NCI-H1694 treated with DMSO at 0.1 percent for 48 hours (cell line): ENCODE measurements at places on chromosomes 5 and 9.
A peak's percentile ranks its signal among the peaks of the same experiment; 100 is the strongest.

GRCh38 chr9:120366644-120367019 is 213.3 kb downstream of the CDK5RAP2 start:
- no peak for DNase-seq

DNA sequence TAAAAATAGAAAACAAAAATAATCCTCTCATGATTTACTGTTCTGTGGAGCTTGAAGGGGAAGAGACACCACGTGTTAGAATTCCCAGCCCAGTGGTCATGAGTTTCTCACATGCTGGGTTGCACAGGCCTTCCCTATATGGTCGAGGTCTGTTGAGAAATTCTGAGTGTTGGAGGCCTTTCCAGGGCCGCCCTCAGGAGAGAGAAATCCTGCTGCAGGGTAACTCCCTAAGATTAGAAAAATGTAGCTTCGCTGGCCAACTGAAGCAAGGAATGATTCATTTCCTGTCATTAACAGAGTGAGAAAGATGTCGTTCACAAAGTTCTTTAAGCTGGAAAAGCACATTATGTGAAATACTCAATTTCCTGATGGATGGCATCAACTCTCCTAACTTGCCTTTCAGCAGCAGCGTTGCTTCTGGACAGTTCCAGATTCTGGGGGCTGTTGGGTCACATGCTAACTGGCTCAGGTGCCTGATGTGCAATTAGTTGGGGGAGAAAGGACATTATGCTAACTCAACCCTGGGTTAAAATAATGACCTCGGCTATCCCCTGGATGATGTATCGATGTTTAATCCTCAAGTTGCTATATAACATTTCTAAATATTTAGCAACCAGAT is 104.8 kb upstream of the CD180 start:
- DNase-seq: no peak

GRCh38 chr5:140926443-140927227 is 536 bp downstream of the PCDHAC1 start:
- peak; percentile 75 for DNase-seq

- peak; percentile 95 for DNase-seq
These were observed 174.1 kb downstream of the PRELID2 start for GRCh38 chr5:145660897-145661640.

DNA sequence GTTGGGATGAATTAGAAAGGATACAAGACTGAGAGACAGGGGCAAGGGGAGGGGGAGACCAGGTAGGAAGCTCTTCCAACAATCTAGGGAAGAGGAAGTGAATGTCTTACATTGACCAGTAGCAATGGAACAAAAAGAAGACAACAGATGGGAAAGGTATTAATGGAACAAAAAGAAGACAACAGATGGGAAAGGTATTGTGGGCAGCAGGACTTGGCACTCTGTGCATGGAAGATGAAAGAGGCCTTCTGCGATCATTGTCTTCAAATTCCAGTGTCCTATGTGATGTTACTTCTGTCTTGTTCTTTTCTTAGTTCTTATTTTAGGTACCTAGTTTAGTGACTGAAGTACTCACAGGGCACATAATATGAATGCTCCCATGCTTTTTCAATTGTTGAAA is 161.8 kb downstream of the PALM2AKAP2 start:
- no peak for DNase-seq

- no peak for DNase-seq
These were observed 2.4 kb upstream of the RXFP3 start for GRCh38 chr5:33933723-33934169.

- no peak for DNase-seq
These were observed at the start of gene ABLIM3 for GRCh38 chr5:149141224-149141956. Gene ABLIM3 (plus strand): TSS chr5:149141493. CDS start chr5:149142096, 603 bp downstream.

- no peak for DNase-seq
These were observed 176.4 kb upstream of the PITX1 start for GRCh38 chr5:135210286-135211055.

GRCh38 chr5:138528208-138528607 is 14.8 kb downstream of the ETF1 start:
- DNase-seq: no peak

- DNase-seq: no peak
These were observed 192.1 kb upstream of the CLINT1 start for GRCh38 chr5:158051036-158051435.

DNA sequence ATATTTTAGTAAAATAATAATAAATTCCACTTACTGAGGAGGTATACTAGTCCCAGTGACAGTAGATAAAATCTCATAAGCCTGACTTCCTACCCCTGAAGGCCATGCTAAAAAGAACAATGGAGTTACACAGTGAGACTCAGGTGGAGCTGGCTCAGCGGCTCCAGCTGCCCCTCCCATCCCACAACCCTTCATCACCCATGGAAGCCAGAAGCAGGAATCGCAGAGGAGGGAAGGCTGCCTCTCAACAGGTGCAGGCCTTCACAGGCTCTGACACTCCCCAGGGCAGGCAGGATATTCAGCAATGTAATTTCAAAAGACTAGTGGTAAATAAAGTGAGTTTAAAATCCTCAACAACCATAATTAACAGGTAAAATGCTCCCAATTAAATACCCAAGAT is 67.5 kb downstream of the FANCC start:
- no peak for DNase-seq

GRCh38 chr9:120393386-120394057 is 186.4 kb downstream of the CDK5RAP2 start:
- DNase-seq: no peak

- no peak for DNase-seq
These were observed 58.5 kb downstream of the LIFR start for GRCh38 chr5:38497946-38498345.

DNA sequence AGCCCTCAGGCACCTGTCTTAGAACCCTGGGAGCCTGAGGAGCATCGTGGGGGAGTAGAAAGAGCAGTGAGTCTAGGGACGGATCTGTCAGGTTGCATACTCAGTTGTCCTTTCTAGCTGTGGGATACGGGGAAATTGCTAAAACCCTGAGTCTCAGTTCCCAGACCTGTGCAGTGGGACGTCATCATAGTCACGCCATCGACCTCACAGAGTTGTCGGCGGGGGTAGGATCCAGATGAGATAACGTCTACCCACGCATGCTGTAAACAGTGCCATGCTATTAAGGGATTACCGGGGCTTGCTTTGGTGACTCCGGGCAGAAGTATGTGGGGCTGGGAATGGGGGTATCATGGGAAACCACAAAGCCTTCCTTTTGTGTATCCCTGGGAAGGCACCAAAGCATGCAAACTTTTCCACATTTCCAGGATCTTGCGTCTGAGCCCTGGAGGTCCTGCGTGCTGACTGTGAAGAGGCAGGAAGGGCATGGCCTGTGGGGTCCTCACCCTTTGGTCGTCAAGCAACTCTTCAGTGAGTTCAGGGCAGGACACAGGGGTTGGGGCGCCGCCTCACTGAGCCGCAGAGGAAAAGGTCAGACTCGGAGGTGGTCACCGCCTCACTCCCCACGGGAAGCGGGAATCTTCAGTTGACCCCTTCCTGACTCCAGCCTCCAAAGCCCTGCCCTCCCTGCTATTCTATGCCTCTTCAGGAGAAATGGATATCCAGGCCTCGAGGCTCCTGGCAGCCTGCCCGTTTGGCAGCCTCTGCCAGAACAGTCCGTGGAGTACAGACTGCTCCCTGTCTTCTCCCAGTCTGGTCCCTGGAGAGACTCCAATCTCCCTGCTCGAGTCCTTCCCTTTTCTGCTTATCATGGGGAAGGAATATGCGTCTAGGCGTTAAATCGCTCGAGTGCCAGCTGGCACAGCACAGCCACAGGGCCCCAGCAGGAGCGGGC is 186.8 kb upstream of the KLF9 start:
- DNase-seq: peak; percentile 85

DNA sequence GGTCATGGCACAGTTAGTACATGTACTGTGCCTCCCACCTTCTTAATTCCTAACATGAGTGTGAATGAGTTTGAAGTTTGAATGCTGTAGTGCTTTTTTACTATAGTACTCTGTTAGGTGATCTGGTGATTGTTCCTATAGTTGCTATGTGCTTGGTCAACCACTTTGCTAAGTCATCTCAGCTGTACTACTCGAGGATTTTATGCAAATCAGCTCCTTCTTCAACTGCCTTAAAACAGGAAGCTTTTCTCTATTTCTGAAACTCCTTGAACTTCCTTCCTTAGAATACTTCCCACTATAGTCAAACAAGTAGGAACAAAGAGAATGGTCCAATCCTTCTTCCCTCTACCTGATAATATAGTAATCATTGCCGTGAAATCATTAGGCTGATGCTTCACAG is 219.6 kb downstream of the CTNND2 start:
- DNase-seq: no peak

GRCh38 chr5:88785746-88786565 is 97.0 kb downstream of the MEF2C start:
- no peak for DNase-seq

- no peak for DNase-seq
These were observed 27.4 kb upstream of the GCNT1 start for GRCh38 chr9:76431601-76432000.

DNA sequence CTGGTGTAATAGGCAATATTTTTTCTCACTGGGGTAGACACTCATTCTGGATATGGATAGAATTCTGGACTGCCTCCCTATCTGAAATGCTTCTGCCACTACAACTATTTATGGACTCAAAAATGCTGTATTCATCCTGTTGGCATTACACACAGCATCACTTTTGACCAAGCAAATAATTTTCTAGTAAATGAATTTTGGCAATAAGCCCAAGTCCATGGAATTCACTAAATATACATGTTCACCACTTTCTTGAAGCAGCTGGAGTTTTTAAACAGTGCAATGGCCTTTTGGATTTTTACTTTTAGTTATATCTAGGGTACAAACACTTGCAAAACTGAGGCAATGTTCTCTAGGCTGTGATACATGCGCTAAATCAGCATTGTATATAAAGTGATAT is 724.9 kb upstream of the EDIL3 start:
- no peak for DNase-seq

DNA sequence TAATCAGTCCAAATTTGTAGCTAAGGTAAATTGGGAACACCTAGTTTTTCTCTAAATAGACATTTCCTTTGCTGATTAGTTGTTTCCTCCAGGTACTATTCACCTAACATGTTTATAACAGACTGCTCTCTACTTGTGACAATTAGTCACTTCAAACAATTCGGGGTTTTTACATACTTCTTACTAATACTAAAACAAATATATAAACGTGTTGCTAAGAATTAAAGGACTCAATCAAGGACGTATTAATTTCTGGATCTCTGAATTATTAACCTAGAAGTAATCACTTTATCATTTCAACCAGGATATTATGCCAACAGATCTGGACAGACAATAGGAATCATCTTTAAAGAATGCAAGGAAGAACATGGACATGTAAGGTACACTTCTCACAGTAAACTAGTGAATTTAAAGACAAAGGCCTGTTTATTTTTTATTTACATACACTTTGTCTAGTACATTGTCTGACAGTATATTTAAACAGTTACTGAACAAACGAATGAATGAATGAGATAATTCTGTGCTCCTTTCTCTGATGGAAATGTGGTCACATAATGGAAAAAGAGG is 22.3 kb downstream of the PJA2 start:
- no peak for DNase-seq

DNA sequence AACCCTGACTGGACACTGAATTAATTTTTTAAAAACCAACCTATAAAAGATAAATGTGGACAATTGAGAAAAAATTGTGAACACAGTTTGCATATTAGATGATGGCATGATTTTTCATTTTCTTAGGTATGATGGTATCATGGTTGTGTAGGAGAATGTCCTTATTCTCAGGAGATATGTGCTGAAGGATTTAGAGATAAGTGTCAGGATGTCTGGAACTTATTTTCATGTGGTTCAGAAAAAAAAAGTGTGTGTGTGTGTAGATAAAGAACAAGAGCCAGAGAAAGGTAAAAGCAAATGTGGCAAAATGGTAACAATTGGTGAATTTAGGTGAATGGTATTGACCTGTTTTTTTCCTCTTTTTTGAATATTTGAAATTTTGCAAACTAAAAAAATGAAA is 4.0 kb downstream of the GNPDA1 start:
- DNase-seq: no peak

DNA sequence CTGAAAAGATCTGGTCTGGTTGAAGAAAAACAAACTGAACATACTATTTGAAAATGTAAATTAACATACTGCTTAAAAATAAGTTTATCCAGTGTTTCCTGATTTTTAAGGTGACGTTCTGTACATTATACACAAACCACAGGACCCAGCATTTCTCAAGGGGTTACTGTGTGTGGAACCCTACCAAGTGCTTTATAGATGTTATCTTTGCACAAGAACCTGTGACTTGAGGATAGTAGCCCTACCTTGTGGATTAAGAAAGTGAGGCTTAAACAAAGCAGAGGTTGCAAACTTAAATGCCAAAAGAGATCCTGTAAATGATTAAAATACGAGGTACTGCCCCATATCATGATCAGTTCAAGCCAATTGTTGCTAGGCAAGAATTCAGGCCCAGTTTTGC is 4.7 kb downstream of the KLF9 start:
- DNase-seq: no peak

DNA sequence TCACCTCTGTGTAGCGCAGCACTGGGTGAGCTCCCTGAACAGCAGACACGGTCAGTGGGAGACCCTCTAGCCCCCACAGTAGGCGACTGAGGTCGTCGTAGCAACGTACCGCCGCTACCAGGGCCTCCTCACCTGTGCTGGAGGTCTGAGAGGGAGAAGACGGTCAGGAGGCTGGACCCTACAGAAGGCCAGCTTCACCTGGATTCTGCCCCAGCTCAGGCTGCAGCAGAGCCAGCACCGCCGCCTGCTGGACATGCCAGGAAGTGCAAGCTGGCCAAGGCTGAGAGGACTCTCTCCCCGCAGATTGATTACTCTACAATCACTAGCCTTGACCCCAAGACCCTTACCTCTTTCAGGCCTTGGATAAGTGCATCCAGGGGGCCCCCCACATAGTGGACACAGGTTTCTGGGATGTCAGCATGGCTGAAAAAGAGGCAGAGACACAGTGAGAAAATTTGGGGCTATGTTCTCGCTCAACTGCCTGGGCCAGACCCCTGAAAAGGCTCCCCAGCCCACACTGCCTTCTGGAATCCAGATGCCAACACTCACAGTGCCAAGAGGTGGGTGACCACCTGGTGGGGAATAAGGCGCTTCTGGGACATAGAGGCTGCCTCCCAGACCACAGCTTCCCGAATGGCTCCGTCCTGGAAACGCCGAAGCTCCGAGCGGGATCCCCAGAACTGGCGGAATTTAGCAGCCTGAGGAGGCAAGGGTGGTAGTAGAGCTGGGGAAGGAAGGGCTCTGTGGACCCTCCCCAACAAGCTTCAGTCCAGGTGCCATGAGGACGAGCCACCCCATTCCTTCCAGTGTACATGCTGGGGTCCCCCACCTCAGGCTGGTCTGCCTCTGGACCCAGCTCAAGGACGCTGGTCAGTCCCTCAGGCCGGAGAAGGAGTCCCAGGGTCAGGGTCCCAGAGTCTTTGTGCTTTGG is 6.9 kb downstream of the NOL6 start:
- DNase-seq: peak; percentile 20

- no peak for DNase-seq
These were observed 57.7 kb downstream of the LMX1B start for GRCh38 chr9:126671381-126671831.

DNA sequence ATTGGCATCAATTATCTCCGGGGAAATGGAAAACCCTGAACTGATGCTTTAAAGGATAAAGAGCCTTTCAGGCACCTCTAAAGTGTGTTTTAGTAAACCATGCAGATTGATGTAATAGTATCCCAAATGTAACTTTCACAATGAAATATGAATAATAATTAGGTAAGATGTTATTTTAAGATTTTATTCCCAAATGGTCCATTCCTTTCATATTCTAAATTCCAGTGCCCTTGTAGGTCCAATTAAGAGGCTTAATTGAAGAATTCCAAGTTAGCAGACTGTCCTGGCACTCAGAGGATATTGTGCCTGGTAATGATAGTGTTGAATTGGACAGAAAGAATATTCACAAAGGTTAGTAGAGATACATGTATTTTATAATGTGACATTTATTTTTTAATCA is 352.5 kb upstream of the NUDT12 start:
- DNase-seq: no peak
